Hindlimb muscle (tissue), 1 donor: ENCODE measurements at places on chromosomes 1 and 21. TPM values are rescaled to one million over a fixed set of nuclear protein-coding genes. Genes with fewer than 3 reads are reported as not detected.

Gene MCOLN2
- 0.08 TPM for polyA plus RNA-seq

Gene SLC1A7
- polyA plus RNA-seq = 0.41 TPM

Gene CELA2A
- polyA plus RNA-seq = 0.84 TPM

Gene KRTCAP2
- polyA plus RNA-seq = 78.9 TPM

Gene NECTIN4
- polyA plus RNA-seq = 0.43 TPM

Gene TRMT1L
- 16.1 TPM for polyA plus RNA-seq

Gene SVBP
- 48.6 TPM for polyA plus RNA-seq

DNA sequence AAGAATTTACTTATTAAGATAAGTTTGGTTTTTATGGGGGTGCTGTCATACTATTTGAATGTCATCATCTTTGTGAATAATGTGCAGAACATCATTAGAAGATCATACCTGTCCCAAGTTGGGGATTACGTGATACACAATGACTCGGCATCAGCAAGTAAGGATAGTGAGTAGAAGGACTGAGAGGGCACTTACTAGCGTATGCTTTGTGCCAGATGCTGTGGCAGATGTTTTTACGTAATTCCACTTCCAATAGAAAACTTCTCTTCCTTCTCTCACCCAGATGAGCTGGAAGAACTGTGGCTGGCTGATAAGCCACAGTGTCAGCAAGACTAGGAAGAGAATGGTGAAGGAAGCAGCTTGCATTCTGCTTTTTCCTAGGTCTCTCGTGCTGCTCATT, 28.1 kb upstream of the TGFB2 start:
- no peak for DNase-seq

GRCh38 chr1:68188644-68189340, 43.5 kb downstream of the WLS start:
- DNase-seq = no peak

DNA sequence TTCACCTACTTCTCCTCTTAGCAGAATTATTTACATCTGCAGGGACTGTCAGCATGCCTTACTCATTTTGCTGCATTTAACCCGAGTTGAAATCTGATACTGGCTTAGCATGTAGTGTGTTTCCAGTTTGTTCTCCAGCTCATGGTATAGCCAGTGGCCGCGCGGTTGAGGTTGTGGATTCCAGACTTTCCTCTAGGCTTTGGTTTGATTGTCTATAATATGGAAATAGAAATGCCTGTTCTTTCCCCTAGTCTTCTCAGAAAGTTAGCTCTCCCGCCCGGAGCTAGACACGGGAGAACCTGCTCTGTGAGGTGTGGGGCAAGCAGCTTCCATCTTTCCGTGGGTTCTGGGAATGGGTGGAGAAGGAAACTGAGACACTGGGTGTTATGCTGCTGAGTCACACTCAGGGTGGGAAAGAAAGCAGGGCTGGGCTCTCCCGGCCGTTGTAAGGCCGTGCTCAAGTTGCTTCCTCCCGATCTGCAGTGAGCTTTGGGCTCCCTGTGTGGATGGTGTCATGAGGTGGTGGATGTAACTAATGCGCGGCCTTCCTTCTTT, 206.8 kb upstream of the TMEM51 start:
- DNase-seq = no peak

DNA sequence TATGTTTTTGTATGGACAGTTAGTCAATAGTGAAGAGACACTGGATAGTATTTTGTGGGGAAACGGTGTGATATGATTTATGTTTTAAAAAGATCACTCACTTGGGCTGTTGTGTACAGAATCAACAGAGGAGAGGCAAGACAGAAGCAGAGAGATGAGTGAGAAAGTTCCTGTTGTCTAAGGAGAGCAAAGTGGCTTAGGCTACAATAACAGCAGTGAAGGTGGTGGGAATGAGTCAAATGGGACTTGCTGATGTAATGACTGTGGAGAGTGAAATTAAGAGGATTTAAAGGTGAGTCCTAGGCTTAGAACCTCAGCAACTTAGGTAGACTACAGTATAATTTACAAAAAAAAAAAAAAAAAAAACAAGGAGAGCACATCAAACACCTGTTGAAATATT, 169.2 kb upstream of the HP1BP3 start:
- no peak for DNase-seq

DNA sequence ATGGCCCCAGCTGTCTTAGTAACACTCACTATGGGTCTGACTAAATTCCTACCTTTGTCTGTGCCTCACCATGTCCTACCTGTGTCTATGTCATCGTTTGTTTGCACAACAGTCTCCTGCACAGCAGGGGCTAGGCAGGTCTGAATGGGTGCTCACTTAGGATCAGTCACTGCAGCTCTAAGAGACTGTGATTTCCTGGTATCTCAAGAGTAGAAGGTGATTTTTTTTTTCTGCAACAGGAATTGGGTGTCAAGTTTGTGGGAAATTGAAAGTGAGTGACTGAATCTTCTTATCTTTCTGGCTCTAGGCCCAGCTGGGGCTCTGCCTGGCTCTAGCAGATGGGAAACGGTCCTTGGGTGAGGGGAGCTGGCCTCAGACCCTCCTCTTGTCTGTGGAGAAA, 46.4 kb upstream of the TRABD2B start:
- DNase-seq = no peak

- no peak for DNase-seq
These were observed 180.1 kb downstream of the EIF4G3 start for GRCh38 chr1:20996554-20996953.

GRCh38 chr1:244302876-244303609, 148.7 kb downstream of the ADSS2 start:
- no peak for DNase-seq

- no peak for DNase-seq
These were observed 44.9 kb upstream of the COL6A2 start for GRCh38 chr21:46052703-46053651.

- no peak for DNase-seq
These were observed 5.1 kb upstream of the LAMB3 start for GRCh38 chr1:209657140-209657879.
